ENCODE measurements at places on chromosomes 3 and 15. TPM values are rescaled to one million over a fixed set of nuclear protein-coding genes. Genes with fewer than 3 reads are reported as not detected.

DNA sequence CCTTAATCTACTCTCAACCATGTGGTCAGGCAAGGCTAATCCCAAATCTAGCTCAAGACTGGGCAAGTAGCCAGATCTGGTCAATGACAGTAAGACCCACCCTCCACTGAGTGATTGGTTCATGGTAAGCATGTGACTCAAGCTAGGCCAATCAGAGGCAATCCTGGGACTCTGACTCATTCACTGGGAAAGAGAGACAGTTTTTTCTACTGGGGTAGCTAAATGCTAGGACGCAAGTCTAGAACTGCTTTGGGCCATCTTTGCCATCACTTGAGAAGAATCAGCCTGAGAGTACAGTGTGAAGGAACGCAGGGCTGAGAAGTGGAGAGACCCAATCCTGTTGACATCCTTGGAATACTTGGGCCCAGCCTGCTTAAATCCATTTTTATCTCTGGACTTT, 9.4 kb upstream of the RAD18 start:
- DNase-seq, result peak; percentile 49

DNA sequence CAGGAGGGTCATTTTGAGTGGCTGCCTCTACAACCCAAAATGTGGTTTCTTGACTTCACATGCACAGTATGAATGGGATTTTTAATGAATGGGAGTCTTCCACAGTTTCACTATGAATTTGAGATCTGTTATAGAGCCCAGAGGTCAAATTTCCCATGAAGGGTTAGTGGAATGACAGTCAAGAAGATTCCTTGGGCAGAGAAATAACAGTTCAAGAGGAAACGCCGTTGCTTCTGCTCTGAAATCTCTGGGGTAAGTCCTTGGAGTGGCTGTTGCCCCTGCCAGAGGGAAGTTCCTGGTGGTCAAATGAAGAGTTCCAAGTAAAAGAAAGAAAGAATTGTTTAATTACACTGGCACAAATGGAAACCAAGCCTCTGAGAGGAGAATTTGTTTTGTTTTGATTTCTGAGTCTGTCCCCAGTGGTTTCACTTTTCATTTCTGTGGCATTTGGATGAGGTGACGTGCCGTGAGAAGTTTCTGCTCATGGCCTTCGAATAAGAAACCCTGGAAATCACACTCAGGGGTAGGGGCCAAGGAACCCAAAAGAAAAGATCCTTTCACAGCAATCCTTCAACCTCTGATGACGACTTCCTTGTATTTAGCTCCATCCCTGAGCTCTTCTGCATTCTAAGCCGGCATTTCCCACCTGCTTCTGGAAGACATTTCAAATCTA, 77.5 kb upstream of the IL12A start:
- peak; percentile 53 for DNase-seq

Gene ZNF445
- total RNA-seq, result 9.5 TPM

GRCh38 chr3:12755754-12756153, 3.3 kb downstream of the TMEM40 start:
- no peak for DNase-seq

GRCh38 chr3:125602752-125603649, 7.7 kb upstream of the OSBPL11 start:
- DNase-seq, result peak; percentile 33

- DNase-seq, result no peak
These were observed 29.1 kb downstream of the HDAC11 start for GRCh38 chr3:13509059-13509815.

DNA sequence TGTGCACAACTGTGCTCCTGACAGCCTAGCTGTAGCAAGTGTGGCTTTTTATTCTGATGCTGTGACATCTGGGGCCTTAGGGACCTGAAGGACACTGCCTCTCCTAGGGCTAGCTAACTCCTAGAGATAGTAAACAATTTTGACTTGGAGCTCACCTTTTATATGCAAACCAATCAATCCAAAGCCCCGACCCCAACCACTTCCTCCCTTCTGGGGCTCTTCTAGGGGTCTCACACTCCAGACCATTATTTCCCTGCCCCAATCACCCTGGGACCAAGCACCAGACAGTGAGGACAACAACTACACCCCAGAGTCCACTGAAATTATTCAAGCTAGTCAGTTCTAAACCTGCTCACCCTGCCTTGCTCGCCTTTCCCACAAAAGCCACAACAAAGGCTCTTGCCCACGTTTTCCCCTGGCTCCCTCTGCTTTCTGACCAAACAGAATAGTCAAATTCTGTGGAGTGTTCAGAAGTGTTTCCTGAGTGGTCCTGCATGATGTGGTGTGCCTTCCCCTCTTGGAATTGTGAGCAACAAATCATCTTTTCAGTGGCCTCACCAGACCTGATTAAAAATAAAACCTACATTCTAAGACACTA, 84.2 kb upstream of the WNT5A start:
- no peak for DNase-seq

- DNase-seq, result no peak
These were observed 32.3 kb upstream of the MFSD1 start for GRCh38 chr3:158769549-158769948.

GRCh38 chr3:161148832-161149475, 43.8 kb upstream of the B3GALNT1 start:
- DNase-seq, result peak; percentile 77

DNA sequence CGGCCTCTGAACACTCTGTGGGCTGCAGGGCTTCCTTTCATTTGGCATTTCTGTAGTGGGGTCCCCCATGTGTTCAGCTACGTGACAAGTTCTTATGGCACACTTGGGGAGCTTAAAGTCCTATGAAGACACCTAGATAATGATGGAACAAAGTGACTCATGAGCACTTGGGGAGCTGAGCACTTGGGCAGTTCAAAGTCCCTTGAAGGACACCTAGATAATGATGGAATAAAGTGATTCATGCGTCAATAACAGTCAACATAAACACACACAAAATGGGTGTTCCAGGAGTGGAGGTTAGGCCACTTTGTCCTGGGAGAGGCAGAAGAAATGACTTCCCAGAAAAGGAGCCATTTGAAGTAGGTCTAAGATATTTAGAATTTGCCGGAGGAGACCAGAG, 66.6 kb downstream of the LDHAL6B start:
- no peak for DNase-seq

DNA sequence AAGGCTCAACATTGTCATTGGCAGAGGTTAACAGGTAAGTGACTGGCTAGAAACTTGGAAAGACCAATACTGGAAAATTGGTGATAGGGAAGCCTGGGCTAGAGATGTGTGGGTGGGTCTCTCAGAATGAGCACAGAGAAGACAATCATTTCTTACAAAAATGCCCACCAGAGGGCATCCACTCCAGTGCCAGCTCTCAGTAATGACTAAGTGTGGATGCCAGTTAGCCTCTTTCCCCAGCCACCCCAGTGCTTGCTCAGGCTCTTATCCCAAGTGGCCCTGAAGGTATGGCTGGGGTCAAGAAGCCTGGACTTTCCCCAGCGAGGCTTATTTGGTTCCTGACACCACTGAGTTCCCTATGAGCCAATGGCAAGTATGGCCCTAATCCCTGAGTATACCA, 115.9 kb upstream of the ST8SIA2 start:
- no peak for DNase-seq

GRCh38 chr3:113450911-113451310, 9.6 kb upstream of the CFAP44 start:
- DNase-seq, result no peak

DNA sequence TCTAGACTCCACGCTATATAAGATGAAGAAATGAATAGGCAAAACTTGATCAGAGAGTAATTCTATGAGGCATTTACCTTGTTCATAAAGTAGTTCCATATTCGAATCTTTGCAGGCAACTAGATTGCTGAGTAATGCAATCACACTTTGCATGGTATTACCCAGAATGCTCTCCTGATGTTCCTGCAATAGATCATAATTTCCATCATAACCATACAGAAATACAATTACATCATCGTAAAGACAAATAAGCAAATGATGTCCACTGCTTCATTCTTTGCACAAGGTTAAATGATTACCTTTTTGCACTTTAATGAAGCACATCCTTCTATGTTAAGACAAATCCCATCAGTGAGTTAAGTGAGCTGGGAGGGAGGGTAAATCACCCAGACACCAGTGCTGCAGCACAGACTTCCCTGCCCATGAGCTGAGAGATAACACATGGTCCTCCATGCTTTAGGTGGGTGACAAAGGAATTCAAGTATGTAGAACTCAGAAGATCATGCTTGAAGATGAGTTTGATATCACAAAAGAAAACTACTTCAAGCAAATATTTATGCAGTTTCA, 366.7 kb downstream of the CTNNB1 start:
- DNase-seq, result no peak

Gene OR5H2
- total RNA-seq, result not detected

- DNase-seq, result peak; percentile 64
These were observed 14.1 kb downstream of the SLCO3A1 start for GRCh38 chr15:91867581-91868026.

- no peak for DNase-seq
These were observed at the start of gene PROK2 for GRCh38 chr3:71784914-71785531. Gene PROK2, minus strand, starts transcription at chr3:71785148. Its CDS starts 96 bp downstream, at chr3:71785052.

DNA sequence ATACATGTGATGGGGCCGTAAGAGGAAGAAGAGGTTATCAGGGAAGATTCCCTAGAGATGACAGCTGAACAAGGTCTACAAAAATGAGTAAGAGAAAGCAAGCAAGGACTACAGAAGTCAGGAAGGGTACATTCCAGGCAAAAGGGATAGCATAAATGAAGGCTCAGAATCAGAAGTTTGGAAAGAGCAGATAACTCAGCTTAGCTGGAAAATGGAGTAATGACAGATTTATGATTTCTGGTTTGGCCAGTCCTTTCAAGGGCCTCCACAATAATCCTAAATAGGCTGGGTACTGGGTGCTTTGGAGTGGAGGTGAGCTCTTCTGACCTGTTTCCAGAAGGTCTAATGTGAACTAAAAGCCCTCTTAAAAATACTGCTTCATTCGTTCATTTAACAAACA, 110.7 kb downstream of the MYO5A start:
- peak; percentile 36 for DNase-seq

- DNase-seq, result no peak
These were observed 35.2 kb downstream of the PTPN23 start for GRCh38 chr3:47416041-47416440.

Gene PRKAR2A
- total RNA-seq, result 47.0 TPM
